ENCODE measurements at places on chromosomes 7 and 10.
A peak's percentile ranks its signal among the peaks of the same experiment; 100 is the strongest.

DNA sequence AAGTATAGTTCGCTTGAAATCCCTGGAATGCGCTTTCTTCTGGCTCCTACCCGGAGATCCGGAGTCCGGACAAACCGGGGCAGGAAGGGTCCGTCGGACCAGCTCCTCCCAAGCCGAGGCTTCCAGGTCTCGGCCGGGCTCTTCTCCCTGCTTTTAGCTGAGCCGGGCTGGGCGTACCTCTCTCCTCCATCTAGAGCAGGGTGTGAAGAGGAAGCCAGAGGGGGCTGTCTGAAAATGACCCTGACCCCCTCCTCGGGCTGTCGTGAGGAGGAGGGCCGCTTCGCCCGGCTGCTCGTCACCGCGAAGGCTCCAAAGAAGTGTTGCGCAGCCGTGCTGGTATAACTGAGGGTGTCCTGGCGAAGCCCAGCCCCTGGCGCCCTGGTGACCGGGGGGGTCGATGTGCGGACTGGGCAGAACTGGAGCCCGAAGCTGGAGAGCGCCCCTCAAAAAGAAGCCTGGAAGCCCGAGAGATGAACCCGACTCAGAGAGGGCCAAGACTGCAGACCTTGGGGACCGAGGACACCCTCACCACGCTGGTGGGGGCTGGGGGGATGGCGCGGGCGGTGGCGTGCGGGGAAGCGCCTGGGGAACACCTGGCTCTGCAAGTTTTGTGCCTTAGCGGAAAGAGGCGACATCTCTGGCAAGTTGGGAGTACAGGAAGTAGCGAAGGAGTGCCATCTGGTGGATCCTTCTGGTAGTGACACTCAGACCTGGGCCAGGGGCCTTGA lies 5.7 kb downstream of the KAZALD1 start:
- DNase-seq = peak; percentile 72

DNA sequence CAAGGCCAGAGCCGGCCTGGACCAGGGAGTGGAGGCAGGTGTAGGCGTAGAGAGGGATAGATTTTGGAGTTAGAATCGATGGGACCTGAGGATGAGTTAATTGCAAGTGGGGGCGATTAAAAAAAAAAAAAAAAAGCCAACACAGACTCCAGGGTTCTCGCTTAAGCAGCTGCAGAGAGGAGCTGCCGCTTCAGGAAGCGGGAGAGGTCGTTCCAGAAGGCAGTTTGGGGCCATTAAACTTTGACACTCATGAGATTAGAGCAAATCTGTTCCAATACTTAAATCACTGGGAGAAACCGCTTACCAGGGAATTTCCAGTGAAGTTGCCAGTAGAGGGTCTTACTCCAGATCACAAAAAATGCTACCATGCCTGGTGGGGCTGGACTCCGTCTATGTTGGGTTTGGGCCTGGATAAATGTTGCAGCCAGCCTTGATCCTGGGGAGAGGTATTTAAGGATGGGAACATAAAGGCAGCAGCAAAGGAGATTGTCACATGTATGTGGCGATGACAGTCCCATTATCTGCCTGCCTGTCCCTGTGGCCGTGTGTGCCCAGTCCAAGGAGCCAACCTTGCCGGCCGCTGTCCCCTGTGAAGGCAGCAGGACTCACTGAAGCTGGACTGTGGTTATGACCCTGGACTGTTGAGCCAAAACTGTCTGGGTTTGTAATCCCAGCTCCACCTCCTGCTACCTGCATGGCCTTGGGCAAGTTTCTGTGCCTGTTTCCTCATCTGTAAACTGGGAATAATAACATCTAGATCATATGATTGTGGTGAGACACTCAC lies 23.9 kb upstream of the GRID1 start:
- DNase-seq = no peak

DNA sequence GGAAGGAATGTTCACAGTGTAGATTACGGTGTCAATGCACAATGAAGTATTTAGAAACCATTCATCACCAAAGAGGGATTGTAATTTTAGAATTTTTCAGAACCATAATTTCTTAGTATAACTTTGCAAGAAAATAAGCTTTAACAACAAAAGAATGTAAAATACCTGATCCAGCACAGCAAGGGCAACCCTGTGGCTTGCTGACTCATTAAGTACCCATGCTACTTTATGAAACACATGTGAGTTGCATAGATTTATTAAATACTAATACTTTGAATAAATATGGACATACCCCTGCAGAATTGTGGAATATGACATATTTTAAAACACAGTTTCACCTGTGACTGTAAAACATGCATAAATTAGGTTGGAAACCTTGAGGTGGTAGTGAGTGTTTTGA lies 281.3 kb downstream of the ZNF248 start:
- no peak for DNase-seq

DNA sequence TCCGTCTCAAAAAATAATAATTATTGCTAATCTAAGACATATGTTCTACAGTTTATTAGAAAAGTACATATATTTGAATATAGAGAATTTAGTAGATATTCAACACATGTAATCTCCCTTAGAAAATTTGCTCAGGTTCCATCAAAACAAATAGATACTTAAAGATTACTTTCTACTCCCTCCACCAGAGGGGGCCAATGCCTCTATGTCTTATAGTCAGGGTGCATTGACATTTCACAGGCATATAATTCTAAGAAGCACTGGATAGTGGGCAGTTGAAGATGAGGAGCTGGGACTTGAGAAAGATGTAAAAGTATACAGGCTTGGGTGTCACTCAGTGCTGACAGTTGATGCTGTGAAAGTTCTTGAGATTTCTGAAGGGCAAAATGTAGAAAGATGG lies 301.6 kb upstream of the HPS1 start:
- no peak for DNase-seq

- no peak for DNase-seq
Observed at GRCh38 chr10:58336242-58336641, 1.4 kb downstream of the UBE2D1 start.

GRCh38 chr10:80163741-80164341 lies 31.3 kb downstream of the PLAC9 start:
- no peak for DNase-seq

GRCh38 chr7:4661871-4662270 lies 20.2 kb upstream of the FOXK1 start:
- DNase-seq = no peak

DNA sequence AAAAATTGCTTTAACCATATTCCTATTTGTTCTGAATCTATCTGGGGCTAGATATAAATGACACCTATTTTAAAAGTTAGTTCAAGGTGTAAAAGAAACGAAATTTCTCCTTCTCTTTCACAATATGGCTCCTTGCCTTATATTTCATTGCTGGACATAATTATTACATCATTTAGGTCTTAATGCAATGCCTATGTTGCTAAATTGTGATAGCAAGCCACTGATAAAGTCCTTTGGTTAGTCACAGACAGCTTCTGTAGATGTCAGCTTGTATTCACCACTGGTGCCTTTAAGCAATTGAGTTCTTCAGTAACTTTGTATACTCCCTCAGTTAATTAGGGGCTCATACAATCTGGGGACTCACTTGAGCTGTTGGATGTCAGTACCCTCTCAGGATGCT lies 1236.6 kb downstream of the GATA3 start:
- DNase-seq = no peak

DNA sequence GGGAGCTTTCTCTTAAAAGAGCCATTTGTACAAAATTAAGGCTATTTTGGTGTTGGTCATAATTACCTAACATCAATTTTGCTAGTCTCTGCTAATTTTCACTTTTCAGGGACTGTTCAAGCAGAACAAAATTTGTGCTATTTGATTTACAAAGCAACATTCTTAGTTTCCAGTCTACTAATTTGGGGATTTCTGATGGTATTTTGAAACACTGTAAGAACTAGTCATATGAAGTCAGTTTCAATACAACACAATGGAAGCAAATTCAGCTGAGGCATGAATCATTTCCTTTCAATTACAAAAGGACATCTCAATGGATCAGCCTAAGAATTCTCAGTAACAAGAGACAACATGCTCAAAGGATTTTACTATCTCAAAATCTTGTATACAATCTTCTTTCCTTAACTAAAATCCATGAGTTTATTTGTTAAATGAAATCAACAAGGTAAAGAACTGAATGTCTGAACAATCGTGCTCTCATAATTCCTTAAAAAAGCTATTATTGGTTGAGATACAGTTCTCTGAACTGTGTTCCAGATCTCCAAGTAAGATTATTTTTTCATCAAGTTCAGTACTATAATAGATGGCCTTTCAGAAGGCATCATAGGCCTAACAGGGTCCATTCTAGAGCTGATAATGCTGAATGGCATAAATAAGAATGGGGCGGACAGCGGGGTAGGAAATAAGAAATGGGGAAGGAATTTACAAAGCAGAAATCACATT lies 144.6 kb downstream of the NRCAM start:
- no peak for DNase-seq

Data from CD8-positive, alpha-beta memory T cell (primary cell).